ENCODE measurements at places on chromosomes 5 and 9.

- no peak for DNase-seq
These were observed 126.7 kb downstream of the C9orf50 start for GRCh38 chr9:129494113-129494789.

GRCh38 chr5:31611002-31611401 is 27.9 kb upstream of the PDZD2 start:
- no peak for DNase-seq

- DNase-seq = no peak
These were observed 1740.1 kb upstream of the WWC1 start for GRCh38 chr5:166551384-166551783.

DNA sequence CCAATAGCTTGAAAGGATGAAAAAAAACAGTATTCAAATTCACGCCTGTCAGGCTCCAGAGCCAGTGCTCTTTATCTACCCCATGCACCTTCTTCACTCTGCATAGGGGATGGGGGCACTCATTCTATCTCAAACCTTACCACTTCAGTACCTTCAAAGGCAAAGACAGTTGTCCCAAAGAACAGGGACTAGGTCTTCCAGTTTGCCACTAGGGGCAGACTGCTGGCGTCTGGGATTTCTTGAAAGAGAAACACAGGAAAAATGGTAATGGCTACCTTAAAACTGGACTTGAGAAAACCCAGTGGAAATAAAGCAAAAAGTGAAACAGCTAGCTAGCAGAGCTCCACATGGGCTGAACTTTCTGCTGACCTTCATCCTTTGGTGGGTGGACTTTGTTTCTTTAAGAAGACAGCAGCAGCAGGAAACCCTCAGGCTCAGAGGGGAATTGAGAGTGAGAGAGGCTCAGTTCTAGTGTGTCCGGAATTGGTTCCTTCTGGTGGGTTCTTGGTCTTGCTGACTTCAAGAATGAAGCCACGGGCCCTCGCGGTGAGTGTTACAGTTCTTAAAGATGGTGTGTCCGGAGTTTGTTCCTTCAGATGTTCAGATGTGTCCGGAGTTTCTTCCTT is 41.0 kb upstream of the SLC36A1 start:
- peak; percentile 53 for DNase-seq

DNA sequence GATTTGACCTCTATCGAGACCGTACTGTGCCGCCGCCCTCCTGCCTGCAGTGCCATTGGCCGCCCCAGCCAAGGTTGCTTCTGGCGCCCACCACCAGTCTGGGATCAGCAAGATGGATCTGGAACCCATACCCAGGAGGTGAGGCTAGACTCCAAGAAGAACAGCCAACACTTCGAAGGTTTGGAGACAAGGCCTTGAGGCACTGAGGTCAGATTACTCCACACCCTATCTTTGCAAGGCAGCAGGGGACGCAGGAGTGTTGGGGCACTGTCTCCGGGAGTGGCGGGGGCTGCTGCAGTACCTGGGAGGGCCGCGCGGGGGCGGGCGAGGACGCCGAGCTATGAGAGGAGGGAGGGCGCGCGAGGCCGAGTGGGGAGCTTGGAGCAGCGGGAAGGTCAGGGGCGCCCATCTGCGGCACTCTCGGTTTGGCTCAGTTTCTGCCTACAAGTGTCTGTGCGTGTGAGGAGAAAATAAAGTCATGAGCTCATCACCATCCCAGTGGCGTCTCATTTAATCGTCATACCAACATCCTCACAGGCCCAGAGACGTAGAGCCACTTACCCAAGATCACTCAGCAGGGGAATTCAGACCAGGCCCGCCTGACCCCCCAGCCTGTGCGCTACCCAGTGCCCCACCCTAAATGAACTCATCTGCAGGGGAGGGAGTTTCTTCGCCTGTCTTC is 20.5 kb upstream of the PSD2 start:
- peak; percentile 87 for DNase-seq
